HT-29 (cell line): ENCODE measurements at places on chromosomes 7 and 10.

DNA sequence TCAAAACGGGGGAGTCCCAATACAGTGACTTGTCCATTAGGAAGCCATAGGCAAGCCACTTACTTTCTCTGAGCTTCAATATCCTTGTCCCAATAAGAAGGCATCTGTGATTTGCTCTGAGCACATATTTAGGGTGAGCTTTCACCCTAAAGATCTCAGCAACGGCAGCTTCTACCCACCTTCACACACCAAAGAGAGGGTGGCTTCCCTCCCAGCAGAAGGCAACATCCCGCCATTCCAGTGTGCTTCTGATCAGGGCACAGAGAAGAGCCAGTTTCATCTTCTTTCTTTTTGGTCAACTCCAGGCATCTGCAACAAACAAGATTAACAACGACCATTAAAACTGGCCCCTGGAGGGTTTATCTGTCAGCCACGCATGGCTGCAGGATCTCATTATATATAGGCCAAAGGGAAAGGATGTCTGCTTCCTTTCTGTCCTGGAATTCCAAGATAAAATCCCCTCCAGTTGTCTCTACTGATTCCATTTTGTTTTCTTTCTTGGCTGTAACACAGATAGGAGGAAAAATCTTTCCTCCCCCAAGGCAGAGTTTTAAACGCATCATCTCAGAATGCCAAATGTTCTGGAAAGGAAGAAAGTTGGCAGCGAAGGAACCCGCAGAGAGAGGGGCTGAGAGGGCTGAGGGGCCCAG lies 491 bp upstream of the SH2D4B start:
- no peak for DNase-seq

DNA sequence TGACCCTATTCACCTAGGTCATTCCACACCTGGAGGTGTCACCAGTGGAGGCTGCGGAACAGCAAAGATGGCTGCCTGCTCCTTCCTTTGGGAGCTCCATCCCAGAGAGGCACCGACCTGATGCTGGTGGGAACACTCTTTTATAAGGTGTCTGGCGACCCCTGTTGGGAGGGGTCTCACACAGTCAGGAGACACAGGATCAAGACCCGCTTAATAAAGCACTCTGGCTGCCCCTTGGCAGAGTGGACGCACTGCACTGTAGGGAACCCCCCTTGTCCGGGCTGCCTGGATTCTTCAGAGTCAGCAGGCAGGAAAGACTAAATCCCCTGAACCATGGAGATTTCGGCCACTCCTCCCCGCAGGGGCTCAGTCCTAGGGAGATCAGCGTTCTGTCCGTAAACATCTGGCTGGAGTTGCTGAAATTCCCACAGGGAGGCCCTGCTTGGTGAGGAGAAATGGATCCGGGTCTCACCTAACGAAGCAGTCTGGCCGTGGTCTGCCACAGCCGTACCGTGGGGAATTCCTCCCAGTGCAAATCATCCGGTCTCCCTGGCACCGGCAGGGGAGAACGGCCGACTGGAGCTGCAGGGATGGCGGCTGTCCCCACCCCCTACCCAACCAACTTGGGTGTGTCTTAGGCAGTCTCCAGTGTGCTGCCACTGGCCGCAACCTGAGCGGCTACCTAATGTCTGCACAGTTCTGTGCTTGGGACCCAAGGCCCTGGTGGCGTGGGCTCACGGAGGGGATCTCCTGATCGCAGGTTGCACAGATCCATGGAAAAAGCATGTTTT lies 66.1 kb downstream of the LSMEM1 start:
- no peak for DNase-seq

GRCh38 chr7:867406-868188 lies 8.8 kb upstream of the GET4 start:
- DNase-seq = peak; percentile 86

- DNase-seq = no peak
These were observed 39.3 kb downstream of the SEPTIN7 start for GRCh38 chr7:35839860-35840854.

DNA sequence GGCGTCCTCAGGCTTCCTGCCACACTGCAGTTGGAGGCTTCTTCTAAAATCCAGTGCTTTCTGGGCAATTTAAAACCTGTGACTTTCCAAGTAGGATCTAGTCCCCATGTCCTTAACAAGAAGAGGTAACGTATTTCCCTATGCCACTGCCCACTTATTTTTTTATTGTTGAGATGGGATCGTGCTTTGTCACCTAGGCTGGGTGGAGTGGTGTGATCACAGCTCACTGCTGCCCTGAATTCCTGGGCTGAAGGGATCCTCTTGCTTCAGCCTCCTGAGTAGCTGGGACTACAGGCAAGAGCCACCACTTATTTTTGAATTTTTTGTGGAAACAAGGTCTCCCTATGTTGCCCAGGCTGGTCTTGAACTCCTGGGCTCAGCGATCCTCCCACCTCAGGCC lies 63.4 kb downstream of the DAGLB start:
- DNase-seq = no peak

GRCh38 chr7:1989049-1989860 lies 243.5 kb downstream of the MAD1L1 start:
- no peak for DNase-seq

GRCh38 chr7:73526896-73527821 lies 5.1 kb upstream of the BAZ1B start:
- DNase-seq = peak; percentile 16

DNA sequence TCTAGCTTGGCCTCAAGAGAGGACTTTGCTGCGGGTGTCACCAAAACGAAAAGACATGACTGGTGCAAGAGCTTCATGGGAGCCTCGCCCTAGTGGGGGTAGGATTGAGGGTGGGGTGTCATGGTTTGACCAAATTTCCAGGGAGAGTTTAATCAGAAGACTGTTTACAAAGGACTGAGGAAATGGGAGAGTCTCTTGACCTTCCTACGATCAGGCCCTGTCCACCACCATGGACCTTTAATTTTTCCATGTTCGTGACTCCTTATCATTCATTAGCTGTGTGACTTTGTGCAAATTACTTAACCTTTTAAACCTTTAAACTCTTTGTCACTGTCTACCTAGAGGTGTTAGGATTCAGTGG lies 23.0 kb downstream of the AKR1E2 start:
- DNase-seq = no peak

GRCh38 chr10:51244309-51244708 lies 170.0 kb downstream of the PRKG1 start:
- DNase-seq = no peak

DNA sequence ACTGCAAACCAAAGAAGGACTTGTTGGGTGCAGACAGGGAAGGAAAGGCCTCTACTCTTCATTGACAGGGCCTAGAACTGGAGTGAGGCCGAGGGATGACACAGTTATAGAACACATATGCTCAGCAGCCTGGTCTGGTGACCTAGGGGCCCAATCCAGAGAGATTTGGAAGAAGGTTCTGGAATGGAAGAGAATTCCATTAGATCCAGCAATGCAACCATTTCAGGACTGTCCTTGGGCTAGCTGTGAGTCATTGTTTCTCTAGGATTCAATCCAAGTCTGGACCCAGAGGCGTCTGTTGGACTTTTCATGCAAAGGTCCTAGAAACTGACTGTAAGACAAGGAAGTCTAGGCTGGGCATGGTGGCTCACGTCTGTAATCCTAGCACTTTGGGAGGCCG lies 59.2 kb downstream of the WIPF3 start:
- DNase-seq = peak; percentile 32

- DNase-seq = no peak
These were observed 127.2 kb downstream of the SH3PXD2A start for GRCh38 chr10:103727991-103728689.

- DNase-seq = peak; percentile 69
These were observed 993 bp downstream of the ZC3HAV1 start for GRCh38 chr7:139108266-139109187.

GRCh38 chr10:126218174-126218573 lies 170.1 kb downstream of the ADAM12 start:
- no peak for DNase-seq

GRCh38 chr7:100891568-100892247 lies 2.2 kb upstream of the UFSP1 start:
- DNase-seq = no peak

GRCh38 chr10:111522551-111522950 lies 445.7 kb downstream of the ADRA2A start:
- no peak for DNase-seq

GRCh38 chr10:27457261-27457945 lies 46.7 kb upstream of the RAB18 start:
- no peak for DNase-seq

- peak; percentile 48 for DNase-seq
These were observed 344.1 kb upstream of the HPS1 start for GRCh38 chr10:98790817-98791216.

- no peak for DNase-seq
These were observed 10.9 kb upstream of the PFKP start for GRCh38 chr10:3056280-3057037.

GRCh38 chr10:92342796-92343195 lies 51.8 kb downstream of the MARCHF5 start:
- DNase-seq = no peak

DNA sequence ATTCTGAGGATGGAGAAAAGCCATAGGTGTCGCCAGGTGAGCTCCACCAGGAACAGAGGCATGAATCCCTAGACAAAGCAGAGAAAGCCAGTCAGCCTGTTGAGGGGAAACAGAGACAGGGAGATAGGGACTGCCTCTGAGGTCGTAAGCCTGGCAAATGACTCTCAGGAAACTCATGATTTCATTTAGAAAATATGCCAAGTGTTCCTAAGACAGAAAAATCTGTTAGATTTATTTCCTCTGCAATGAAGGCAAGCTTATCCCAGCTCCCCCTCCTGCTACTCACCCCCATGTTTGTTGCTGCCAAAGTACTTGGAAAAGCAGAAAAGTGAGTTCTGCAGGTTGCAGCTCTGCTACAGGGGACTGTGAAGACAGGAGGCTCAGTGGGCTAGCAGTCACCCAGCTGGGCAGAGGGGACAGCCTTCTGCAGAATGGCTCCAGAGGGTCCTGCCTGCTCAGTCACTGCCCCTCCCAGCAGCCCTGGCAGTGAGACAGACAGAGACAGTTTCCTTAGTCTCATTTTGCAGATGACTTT lies 184.3 kb downstream of the ADRA2A start:
- DNase-seq = no peak

GRCh38 chr10:33236916-33237315 lies 97.6 kb downstream of the NRP1 start:
- no peak for DNase-seq

DNA sequence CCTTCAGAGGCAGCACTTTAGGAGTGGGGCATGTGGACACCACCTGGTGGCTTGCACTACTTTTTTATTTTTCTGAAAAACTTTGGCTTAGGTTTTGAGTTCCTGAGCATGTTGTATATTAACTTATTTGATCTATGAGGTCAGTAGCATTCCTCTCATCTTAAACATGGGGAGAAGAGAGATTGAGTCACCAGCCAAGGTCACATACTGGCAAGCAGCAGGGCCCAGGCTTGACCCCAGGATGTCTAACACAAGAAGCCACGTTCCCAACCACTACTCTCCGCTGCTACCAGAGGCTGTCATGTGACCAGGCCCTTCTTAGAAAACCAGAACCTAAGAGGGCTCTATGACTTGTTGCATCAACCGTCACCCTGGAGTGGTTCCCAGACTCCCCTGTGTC lies 210.3 kb upstream of the GPR26 start:
- no peak for DNase-seq

DNA sequence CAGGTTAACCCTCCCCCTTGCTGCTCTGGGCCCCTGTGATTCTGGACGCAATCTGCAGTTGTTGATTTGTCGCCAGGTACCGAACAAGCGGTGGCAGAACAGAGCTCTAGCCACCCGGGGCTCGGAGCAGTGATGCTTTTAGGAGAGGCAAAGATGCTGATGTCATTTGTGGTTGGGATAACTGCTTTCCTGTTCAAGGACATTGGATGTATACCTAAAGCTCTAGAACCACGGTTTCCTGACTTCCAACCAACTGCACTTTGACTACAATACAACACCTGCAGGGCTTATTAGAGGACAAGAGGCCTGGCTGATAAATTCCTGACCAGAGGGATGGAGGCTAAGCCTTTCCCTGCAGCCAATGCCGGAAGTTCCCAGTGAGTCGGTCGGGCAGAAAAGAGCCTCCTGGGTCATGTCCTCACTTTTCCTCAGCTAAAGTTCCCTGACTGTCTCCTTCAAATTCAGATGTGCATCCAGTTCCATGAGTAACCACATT lies 6.5 kb upstream of the RBM20 start:
- DNase-seq = no peak

- peak; percentile 7 for DNase-seq
These were observed 707 bp downstream of the PTER start for GRCh38 chr10:16437540-16437894.

GRCh38 chr10:79079490-79080355 lies 11.0 kb downstream of the ZMIZ1 start:
- peak; percentile 57 for DNase-seq

DNA sequence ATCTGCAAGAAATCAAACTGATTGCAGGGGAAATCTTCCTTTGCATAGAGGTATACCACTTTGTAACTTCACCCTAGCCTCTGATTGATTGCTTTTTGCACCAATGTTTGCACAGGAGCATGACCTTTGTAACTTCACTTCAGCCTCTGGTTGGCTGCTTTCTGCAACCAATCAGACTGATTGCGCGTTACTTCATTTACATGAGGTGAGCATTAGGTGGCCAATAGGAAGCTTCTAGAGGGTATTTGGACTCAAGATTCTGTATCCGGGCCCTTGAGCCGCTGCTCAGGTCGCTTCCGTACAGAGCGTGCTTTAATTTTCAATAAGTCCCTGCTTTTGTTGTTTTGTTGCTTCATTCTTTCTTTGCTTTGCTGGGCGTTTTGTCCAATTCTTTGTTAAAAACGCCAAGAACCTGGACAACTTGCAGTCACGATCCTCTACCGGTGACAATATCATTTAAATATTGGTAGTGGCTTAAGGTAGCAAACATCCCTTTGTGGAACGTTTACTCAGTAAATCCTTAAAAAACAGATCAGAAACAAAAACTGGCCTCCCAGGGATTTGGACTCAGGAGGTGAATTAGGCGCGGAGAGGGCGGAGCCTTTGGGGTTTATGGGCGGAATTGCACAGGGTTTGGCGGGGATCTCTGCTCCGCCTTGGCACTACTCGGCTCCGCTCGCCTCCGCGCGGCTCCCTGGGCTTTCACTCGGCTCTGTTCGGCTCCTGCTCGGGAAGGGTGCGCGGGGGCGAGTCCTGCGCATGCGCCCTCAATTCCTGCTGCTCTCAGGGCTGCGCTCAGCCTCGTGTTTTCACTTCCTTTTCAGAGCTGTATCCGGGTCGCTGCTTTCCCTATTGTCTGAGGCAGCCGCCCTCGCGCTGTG lies at the start of gene PHF14:
Gene PHF14, plus strand, starts transcription at position 812 of the 881 bp plus-strand sequence. CDS start 452 bp downstream, outside the sequence.
- DNase-seq = peak; percentile 97

DNA sequence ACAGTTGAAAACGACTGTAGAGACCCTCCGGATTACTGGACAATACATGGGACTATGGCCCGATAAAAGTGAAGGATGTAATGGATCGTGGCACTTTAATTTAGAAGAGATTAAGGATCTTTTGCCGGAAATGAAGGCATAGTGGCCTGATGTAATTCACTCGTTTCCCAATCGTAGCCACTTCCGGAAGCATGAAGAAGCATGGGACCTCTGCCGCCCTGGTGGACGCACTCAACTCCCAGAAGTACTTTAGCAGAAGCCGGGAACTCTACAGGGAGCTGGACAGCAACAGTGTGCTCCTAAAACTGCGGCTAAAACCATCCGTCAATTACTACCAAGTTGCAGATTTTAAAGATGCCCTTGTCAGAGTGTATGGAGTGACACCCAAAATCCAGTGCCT lies 59.6 kb upstream of the NUPR2 start:
- DNase-seq = no peak

GRCh38 chr7:28013019-28013418 lies 167.6 kb downstream of the JAZF1 start:
- DNase-seq = no peak

- DNase-seq = peak; percentile 87
These were observed 2.0 kb downstream of the YWHAG start for GRCh38 chr7:76356823-76357222.

- DNase-seq = peak; percentile 11
These were observed 56.3 kb downstream of the SFMBT2 start for GRCh38 chr10:7354330-7355047.

GRCh38 chr7:48144291-48144768 lies 26.9 kb upstream of the ABCA13 start:
- peak; percentile 89 for DNase-seq
